ENCODE measurements at places on chromosomes 2 and 18.

DNA sequence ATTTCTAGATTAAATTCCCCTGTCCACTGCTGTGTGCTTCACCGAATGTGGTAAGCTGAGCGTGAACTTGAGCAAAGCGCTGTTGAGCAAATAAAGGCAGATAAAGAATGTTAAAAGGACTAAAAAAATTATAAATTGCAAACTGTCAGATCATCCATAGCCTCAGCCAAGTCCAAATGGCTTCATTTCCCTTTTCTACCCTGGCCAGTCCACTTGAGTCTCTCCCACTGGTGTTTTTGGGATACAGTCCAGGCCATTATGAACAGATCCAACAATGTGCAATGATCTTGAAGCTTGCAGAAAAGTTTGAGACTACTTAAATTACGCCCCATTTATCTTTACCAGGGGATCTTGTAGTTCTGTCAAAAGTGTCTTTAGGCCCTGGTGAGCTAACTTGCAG lies 254.6 kb upstream of the PIK3C3 start:
- DNase-seq = no peak

DNA sequence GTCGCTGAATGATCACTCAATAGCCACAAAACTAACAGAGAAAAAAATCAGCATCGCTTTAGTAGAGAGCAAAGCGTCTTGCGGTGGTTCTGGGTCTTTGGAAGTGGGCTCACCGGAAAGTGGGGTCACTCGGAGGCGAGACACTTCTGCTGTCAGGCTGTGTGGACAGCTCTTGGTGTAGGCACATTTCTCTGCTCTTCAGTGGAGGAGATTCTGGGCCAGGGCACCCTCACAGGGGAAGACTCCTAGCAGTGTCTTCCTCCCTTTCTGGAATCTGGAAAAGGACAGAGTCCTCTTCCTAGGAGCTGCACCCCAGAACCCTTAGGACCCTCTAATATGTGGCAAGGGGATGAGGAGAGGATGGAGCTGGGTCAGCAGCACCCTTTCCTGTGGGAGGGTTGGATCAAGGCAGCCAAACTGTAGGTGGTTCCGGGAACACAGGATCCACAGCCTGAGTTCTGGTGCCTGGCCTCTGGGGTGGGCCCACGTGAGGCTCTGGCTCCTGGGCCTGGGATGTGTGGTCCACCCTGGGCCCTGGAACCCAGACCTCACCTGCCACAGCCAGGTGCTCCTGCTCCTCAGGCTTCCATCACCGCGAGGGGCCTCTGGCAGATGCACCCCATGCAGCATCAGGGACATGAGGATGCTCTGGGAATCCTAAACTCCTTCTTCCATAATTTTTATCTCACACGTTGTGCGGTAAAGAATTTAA lies 25.1 kb downstream of the GPR35 start:
- no peak for DNase-seq

- peak; percentile 65 for DNase-seq
Measured at GRCh38 chr2:57330447-57330846, 716.2 kb upstream of the VRK2 start.

- DNase-seq = peak; percentile 42
Measured at GRCh38 chr2:173991856-173992588, 26.8 kb upstream of the SP3 start.

DNA sequence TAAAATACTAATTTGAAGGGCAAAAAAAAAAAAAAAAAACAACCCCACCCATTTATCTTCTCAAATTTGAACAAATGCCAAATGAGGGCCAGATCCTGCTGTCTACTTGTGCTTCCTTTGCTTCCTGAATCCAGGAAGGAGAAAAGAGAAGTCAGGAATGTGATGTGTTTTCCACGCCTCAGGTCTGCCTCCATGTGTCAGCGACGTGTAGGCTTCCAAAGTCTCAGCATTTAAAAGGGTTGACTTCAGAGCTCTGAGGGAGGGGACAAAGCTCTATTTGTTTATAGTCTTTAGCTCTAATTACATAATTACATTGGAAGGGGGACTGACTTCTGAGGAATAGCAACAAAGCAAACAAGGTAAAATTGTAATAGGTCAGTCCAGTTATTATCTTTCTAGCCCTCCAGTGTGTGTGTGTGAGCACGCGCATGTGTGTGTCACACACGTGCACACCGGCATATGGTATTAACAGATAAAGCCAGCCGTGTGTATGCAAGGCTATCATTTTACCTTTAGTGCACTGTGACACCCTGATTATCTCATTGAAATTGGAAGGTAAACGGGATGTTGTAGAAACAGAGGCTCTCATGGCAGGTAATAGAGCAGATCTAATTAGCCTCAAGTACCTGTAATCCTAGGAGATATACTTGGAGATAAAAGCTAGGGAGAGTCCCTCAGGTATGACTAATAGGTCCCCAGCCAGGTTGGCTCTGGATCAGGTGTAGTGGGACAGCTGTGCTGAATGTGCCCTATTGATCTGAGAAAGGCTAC lies 911.4 kb upstream of the ZEB2 start:
- DNase-seq = peak; percentile 42

GRCh38 chr2:65023742-65024141 lies 32.5 kb upstream of the CEP68 start:
- no peak for DNase-seq

DNA sequence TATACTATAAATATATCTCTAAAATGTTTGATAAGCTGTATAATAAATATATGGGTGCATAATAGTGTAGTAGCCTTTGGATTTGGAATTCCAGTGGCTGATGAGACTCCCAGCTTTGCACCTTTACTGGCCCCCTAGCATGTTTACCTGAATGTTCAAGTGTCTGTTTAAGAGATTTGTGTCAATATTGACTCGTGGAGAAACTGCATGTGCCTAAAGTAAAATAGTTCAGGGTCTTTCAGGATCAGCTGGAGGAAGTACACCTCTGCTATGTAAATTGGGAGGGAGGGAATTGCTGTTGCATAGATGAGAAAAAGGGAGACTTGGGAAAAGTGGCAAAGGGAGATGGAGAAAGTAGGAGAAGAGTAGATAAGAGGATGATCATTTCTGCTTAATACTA lies 23.9 kb downstream of the ME2 start:
- DNase-seq = no peak

DNA sequence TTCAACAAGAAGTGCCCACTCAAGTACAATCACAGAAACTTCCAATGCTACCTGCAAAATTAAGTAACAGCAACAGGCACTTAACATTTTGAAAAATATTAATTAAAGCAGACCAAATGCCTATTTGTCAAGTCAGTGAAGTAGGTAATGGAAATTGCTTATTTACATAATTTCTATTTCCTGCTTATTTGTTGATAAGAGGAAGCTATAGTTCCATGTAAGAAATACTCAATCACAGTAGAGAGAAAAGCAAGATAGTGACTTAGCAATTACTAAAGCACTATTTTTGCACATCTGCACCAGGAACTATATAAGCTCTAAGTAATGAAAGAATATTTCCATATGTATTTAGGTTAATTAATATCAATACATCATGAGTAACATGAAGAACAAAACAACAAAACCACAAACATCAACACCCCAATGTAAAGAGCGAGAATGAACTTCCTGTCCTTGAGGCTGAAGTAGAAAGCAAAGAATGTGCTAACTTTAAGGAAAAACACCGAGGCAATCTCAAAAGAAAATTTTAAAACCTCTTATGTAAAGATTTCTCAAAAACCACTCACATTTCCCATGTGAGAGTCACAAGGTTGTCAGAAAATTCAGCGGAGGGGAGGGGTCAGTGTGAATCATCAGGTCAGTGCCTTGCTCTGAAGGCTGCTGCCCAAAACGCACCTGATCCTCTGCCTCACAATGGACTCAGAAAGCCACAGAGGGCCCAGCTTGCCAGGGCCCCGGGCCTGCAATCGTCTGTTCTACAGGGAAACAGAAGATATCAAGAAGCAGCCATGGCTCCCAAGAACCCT lies 12.5 kb downstream of the NPC1 start:
- DNase-seq = peak; percentile 80

GRCh38 chr18:3914833-3915610 lies 465.1 kb downstream of the TGIF1 start:
- DNase-seq = peak; percentile 72

DNA sequence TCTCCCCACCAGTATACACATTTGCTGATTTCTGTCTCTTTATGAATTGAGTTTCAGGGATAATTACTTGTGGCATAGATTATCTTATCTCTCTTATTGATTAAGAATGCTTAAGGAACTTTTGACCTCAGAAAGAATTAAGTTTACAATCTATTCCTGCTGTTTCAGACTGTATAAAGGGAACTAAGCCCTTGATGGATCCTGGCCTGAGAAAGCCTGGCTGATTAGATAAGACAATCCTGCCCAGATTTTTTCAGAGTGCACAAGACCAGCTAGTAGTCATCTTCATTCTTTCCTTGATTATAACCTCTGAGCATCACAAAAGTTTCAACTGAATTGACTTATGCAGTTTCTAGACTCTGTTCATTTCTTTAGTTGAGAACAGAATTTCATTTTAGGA lies 22.7 kb upstream of the TFPI start:
- DNase-seq = no peak

- no peak for DNase-seq
Measured at GRCh38 chr18:23188068-23188760, 52.9 kb downstream of the CABLES1 start.

DNA sequence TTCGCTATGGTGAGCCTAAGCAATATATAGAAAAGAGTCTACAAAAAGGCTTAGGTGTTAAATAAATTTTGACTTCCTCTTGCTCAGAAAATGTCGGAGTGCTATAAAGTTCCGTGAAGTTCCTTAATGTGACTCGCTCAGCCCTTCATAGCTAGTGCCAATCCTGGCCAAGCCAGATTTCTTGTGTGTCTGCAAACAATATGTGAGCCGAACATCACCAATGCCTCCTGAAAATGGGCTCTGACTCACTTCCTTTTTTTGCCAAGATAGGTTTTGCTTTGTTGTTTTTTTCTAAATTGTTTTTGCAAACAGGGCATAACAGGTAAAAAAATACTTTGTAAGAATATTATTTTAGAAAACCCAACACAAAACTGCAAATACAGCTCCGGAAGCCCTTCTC lies 26.1 kb downstream of the CDC42EP3 start:
- peak; percentile 72 for DNase-seq

DNA sequence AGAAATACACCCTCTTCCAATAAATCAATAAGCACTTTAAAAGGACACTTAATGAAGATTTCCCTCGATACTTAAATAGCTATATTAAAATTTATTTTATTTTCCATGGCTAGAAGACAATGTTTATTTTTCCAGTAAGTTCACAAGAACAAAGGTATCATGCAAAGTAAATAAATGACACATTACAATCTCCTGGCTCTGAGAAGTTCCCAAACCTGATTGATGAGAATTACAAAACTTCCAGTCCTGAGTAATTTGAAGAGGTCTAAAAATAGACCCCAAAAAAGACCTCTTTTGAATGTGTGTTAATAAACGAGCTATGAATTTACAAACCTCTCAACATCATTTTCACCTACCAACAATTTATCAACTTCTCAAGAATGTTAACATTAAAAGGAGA lies 1.5 kb upstream of the PEX13 start:
- DNase-seq = peak; percentile 92

DNA sequence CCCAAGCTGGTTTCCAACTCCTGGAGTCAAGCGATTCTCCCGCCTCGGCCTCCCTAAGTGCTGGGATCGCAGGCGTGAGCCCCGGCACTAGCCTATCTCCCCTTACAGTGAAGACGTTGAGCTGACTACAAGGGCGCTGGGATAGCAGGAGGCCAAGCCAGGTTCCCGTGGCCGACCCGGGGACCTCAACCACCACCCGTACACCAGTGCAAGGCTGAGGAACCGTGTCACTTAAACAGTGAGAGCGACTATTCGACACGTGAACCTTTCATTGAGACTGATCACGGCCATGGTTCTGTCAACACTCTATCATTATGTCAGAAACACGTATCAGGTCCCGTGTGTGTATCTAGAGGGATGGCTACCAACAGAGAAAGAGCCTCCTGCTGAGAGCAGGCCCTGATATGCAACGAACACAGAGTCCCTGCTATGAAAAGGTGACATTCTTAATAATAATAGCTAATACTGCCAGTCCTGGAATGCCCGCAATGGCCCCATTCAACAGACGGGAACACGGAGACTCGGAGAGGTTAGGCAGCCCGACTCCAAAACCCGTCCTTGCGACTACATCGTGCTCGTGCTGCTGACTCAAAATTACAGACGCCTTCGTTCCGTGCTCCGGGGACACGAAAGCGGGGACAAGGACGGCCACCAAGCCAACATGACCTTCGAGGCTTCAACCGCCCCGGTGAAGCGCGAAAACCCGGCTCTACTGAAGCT lies 833 bp downstream of the AFG3L2 start:
- peak; percentile 29 for DNase-seq

- peak; percentile 36 for DNase-seq
Measured at GRCh38 chr2:100262555-100263320, 59.6 kb downstream of the LONRF2 start.

DNA sequence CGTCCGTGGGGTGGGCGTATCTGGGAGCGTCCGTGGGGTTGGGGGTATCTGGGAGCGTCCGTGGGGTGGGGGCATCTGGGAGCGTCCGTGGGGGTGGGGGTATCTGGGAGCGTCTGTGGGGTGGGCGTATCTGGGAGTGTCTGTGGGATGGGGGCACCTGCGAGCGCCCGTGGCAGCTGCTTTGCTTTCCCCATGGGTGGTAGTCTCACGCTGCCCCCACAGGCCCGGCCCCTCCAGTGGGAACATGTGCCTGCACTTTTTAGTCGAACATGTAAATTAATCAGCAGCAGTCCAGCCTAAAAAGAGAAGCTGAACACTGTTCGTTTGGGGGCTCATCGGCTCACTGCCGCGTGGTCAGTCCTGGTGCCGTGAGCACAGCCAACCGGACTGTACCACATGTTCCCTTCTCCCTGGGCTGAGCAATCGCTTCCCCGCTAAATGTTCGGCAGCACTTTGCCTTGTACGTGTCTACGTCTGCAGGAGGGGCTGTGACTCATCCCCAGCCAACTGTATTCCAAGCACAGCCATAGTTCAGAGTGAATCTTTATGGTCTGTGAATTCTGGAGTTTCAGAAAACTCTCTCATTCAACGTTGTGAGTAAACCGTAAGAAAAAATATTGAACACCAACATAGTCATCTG lies 271.5 kb downstream of the AGAP1 start:
- peak; percentile 25 for DNase-seq

DNA sequence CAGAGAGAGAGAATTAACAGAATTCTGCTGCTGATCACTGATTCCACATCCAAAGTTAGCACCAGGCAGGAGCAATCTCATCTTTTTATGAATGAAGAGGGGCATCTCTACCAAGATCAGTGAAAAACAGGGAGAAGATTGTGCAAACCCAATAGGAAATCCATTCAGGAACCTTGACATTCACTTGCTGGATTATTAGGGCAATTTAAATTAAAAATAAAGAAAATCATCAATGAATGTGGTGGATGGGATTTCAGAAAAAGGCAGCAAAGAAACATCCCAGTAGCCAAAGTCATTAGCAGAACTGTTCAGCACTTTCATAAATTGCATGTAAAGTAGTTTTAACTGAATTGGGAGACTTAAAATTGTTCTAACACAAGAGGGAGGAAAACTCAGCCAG lies 423.2 kb downstream of the TGIF1 start:
- DNase-seq = no peak

- DNase-seq = no peak
Measured at GRCh38 chr2:29022679-29023078, 41.6 kb downstream of the TOGARAM2 start.

GRCh38 chr2:108905176-108905575 lies 83.8 kb downstream of the EDAR start:
- DNase-seq = no peak
